ENCODE measurements at places on chromosomes 4 and X.

GRCh38 chrX:29241809-29242208 is 654.6 kb downstream of the IL1RAPL1 start:
- no peak for DNase-seq

DNA sequence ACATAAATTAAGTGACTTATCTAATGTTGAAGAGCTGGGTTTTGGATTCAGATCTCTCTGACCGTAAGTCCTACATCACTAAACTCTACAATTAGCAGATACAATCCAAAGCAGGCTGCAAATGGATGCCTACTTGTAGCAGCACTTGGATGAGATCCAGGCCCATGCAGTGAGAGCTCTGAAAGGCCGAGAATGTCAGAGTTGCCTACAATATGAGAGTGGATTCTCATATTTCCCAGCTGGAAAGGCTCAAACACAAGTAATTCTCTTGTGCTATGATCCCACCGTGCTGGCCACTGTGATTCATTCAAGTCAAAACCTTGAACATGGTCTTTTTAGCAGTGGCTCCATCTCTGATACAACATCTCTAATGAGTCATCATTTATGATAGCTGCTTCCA is 125.4 kb upstream of the CHRDL1 start:
- no peak for DNase-seq

DNA sequence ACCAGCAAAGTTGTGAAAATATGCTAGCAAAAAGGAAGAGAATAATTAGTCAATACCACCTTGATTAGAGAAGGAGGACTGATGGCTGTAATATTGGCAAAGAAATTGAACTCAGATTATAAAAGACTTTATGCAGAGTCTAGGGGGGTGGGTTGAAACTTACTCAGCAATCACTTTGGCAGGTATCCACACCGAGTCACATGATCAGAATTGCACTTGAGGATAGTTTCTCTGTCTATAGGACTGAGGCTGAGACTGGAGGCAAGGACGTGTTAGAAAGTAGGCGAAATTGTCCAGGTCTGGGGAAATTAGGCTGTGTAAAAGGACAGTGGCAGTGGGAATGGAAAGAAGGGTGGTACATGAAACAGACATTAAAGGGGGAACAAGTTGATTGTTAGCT is 284.4 kb downstream of the ARHGAP24 start:
- DNase-seq = no peak

DNA sequence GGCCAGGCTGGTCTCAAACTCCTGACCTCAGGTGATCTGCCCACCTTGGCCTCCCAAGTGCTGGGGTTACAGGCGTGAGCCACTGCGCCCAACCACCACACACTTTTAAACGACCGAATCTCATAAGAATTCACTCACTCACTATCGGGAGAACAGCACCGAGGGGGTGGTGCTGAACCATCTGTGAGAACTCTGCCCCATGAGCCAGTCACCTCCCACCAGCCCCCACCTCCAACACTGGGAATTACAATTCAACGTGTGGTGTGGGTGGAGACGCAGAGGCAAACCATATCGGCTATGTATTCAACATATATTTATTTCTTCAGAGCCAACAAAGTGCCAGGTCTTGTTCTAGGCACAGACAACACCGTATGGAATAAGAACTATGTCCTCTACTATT is 3.6 kb downstream of the TLR3 start:
- no peak for DNase-seq

- no peak for DNase-seq
Observed at GRCh38 chr4:101415962-101416361, 68.6 kb upstream of the PPP3CA start.

DNA sequence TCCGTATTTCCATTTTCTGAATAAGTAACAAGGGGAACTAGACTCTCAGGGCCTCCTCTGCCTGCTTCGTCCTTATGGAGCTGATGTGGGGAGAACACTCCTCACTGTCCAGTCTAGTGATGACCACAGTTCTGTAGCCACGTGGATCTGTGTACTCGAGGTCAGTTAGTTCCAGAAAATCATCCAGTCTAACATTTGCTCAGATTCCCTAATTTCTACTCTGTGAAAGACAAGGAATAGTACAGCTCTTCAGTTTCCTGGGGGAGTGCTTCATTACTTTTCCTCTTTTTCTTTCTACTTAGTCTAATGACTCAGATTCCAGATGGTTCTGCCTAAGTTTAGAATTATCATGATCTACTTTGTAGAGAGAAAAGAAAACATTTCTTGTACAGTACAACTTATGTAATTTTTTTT is 82.6 kb downstream of the SORBS2 start:
- DNase-seq = no peak

DNA sequence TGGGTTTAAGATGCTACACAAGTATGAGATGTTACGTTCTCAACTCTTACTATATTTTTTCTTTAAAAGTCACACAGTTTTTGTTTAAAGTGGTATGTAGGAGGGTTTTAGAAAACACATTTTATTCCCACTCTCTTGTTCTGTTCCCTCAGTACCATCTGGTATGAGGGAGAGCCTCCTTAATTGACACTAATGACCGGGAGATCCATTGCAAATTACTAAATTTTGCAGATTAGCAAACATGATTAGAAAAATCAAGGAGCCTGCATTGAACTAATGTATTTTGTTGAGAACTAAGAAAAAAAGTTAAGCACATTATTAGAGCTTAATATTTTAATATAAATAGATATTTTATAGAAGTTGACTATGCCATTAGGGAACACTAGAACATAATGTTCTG is 87.3 kb upstream of the UNC5C start:
- DNase-seq = no peak

GRCh38 chr4:118716304-118716703 is 31.1 kb downstream of the METTL14 start:
- DNase-seq = no peak

DNA sequence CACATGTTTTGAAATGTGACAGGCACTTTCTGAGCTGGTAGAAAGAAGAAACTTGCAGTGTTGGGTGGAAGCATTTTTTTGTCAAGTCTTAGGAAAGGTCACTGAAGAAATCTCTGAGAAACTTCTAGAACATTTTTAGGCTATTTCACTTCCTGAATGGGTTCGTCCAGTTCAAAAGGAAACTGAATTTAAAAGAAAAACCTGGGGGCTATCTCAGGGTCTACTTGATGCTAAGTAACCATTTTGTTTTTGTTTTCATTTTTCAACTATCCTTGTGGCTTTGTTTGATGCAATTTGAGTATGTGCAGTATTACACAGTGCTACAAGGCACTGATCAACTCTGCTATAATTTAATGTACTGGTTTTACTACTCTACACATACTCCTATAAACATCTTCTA is 34.0 kb upstream of the AMOT start:
- DNase-seq = peak; percentile 6

GRCh38 chr4:117284736-117285135 is 199.4 kb upstream of the TRAM1L1 start:
- DNase-seq = peak; percentile 93

- DNase-seq = no peak
Observed at GRCh38 chr4:7770224-7771050, 169.2 kb downstream of the AFAP1 start.

- DNase-seq = no peak
Observed at GRCh38 chr4:48854982-48855381, 24.1 kb downstream of the OCIAD1 start.

GRCh38 chr4:4712800-4713528 is 146.5 kb upstream of the MSX1 start:
- DNase-seq = no peak

DNA sequence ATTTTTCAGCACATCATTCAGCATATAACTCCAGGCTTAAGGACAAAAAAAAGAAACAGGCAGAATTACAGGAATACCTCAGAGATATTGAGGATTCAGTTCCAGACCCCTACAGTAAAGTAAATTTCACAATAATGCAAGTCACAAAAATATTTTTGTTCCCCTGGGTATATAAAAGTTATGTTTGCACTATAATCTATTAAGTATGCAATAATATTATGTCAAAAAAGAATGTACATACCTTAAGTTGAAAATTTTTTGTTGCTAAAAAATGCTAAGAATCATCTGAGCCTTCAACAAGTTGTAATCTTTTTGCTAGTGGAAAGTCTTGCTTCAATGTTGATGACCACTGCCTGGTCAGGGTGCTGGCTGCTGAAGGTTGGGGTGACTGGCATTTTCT is 2532.5 kb downstream of the ARAP2 start:
- DNase-seq = no peak

DNA sequence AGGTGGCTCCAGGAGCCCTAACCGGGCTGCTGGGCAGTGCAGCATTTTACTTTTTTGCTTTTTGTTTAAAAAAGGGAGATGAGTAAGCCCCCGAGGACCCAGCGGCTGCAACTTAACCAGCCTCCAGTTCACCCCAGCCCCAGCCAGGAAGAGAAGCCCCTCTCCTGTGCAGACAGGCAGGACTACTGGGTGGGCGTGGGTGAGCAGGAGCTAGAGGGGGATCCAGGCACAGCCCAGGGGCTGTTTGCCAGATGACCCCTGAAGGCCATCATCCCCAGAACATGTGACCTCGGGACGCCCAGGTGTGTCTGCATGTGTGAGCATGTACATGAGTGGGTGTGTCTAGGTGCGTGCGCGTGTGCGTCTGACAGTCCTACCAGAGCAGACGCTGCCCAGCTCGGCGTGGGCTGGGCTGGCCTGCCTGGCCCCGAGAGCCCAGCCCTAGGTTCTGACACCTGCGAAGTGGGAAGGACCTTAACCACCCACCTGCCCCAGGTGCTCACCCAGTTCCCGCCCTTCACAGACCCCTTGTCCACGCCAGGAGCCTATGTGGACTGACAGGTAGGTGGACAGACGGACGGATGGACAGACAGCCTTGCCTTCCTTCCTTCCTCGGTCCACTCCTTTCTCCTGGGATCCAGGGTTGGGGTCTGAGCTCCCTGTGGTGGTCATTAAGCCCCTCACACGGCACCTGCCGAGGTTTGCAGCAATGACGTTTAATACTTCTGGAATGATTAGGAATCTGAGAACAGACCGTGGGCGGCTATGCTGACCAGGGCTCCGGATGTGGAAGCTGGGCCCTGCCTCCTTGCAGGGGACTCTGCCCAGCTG is 7.8 kb upstream of the HAUS3 start:
- DNase-seq = no peak

DNA sequence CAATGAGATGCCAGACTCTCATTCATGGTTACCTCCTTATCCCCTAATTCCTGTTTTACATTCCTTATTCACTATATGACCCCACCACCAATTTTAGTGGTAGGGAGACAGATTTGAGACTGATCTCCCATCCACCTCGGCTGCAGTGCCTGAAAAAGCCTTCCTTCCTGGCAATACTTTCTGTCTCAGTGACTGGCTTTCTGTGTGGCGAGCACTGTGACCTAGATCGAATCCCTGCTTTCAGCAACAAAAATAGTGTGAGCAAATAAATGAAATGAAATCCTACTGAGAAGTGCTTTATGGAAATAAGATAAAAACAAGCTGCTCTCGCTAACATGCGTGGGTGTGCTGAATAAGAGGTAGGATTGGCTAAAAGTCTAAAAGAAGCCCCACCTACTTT is 165.3 kb downstream of the GPM6A start:
- no peak for DNase-seq

GRCh38 chrX:19556202-19556601 is 40.9 kb upstream of the MAP3K15 start:
- DNase-seq = no peak

GRCh38 chrX:75748431-75748830 is 36.6 kb downstream of the MAGEE2 start:
- no peak for DNase-seq

DNA sequence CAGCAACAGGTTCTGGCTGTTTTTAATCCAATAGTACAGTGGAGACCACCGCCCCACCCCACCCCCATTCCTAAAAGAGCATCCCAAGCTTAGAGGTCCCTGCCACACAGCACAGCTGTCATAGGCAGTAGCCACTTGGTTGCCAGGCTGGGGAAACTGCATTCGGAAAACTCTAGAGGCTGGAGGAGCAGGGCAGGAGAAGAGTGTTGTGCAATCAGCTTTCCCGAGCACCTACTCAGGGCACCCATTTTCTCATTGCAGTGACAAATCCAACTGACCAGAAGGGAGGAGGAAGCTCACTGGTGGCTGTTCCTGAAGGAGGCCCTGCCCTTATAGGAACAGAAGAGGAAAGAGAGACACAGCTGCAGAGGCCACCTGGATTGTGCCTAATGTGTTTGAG is 1.1 kb downstream of the CXCL1 start:
- DNase-seq = no peak

DNA sequence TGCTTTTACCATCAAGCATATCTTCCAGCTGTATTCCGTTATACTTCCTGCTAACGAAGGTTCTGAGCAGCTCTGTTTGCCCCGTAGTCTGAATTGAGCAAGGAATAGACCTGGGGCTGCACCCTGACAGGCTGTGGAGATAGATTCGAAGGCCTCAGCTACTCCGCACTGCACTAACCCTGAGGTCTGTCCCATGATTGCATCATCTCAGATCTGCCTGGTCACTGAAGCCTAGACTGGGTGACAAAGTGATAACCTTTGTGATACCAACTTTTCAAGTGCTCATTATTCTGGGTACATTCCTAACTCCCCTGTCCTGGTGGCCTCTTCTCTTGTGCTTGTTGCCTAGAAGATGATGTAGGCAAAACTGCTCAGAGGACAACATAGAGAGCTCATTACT is 29.9 kb upstream of the PGRMC1 start:
- no peak for DNase-seq

GRCh38 chr4:41883988-41884734 is 51.1 kb upstream of the TMEM33 start:
- DNase-seq = no peak

- DNase-seq = no peak
Observed at GRCh38 chrX:75483933-75484332, 38.9 kb downstream of the ZDHHC15 start.

DNA sequence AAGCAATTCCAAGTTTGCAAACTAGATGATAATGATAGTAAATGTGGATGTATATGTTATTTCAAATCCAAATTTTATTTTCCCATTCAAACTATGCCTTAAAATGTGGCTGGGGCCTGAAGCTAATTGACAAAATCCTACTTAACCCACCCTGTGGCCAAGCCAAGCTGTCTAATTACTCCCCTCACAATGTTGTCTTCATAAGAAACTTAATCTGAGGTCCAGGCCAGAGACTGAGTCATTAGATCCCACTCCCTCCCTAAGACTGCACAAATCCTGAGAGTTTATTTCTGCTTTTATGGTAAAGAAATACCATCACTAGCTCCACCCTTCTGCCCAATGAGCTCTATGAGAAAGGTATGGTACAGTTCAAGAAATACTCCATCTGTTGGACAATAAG is 16.6 kb downstream of the SMPX start:
- DNase-seq = no peak

GRCh38 chr4:152344001-152344400 is 191.9 kb downstream of the FBXW7 start:
- DNase-seq = no peak

All from pons (tissue), 1 donor.